ENCODE measurements at places on chromosomes 2 and 18.

DNA sequence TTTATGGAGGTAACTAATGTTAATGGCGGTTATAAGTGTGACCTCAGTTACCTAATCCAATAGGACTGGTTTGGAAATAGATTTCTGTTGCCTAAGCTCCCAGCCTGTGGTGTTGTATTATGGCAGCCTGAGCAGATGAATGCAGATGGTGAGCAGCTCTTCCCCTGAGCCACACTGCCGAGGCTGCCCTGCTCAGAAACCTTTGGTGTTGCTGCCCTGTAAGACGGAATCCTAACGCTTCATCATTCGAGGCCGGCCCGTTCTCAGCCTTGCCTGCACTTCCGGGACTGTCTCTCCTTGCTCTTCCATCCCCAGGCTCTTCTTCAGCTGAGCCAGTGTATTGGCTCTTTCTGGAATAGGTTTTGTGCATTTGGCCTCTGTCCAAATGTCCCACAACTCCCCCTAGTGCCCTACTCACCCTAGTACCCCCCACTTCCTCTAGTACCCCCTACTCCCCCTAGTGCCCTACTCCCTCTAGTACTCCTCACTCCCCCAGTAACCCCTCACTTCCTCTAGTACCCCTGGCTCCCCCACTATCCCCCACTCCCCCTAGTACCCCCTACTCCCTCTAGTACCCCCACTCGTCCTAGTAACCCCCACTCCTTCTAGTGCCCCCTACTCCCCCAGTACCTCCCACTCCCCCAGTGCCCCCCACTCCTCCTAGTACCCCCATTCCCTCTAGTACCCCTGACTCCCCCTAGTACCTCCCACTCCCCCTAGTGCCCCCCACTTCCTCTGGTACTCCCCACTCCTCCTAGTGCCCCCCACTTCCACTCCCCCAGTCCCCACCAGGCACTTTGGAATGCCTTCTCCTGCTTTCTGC, 106.0 kb upstream of the TAF1B start:
- DNase-seq = peak; percentile 74

- DNase-seq = no peak
These were observed 122.7 kb downstream of the VWC2L start for GRCh38 chr2:214533541-214533940.

DNA sequence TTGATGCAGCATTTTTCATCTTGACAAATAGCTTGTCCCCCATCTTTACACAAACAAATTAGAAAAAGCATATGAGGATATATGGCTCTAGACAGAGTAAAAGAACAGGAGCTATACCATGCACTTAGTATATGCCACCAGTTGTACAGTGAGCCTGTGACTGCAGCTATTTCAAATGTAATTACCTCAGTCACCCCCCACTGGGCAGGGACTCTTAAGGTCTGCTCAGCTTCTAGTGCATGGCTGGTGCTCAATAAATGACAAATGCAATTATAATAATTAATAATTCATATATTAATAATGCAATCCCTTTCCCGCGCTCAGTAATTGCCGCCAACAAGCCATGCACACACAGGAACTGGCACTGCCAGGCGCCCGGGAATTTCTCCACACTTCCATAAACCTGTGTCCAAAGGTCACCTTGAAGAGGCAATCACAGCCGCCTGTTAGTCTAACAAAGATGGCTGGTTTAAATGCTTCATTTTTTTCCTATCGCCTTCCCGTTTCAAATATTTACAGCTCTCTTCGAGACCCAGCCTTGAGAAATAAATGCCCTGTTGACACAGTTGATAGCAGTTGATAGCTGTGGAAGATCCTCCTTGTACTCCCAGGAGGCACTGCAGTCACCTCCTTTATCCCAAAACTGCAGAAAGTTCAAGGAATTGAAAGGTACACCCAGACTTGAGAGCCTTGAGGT, 156.6 kb downstream of the INO80D start:
- DNase-seq = no peak

DNA sequence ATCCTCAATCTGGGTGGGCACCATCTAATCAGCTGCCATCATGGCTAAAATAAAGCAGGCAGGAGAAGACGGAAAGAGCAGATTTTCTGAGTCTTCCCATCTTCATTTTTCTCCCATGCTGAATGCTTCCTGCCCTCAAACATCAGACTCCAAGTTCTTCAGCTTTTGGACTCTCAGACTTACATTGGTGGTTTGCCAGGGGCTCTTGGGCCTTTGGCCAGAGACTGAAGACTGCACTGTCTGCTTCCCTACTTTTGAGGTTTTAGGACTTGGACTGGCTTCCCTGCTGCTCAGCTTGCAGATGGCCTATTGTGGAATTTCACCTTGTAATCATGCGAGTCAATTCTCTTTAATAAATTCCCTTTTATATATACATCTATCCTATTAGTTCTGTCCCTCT, 36.6 kb downstream of the DIPK1C start:
- no peak for DNase-seq

DNA sequence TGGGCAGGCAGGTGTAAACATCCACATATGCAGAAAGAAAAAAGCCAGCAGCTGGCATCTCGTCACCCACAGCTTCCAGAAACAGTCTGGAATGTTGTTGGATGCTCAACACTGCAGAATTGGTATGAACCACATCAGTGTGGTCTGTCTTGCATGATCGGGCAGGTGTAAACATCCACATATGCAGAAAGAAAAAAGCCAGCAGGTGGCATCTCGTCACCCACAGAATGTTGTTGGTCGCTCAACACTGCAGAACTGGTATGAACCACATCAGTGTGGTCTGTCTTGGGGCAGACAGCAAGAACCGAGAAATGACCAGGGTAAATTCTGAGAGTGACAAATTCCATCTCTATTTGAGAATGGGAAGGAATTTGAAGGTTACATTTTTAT, 39.6 kb downstream of the DOCK10 start:
- DNase-seq = no peak

DNA sequence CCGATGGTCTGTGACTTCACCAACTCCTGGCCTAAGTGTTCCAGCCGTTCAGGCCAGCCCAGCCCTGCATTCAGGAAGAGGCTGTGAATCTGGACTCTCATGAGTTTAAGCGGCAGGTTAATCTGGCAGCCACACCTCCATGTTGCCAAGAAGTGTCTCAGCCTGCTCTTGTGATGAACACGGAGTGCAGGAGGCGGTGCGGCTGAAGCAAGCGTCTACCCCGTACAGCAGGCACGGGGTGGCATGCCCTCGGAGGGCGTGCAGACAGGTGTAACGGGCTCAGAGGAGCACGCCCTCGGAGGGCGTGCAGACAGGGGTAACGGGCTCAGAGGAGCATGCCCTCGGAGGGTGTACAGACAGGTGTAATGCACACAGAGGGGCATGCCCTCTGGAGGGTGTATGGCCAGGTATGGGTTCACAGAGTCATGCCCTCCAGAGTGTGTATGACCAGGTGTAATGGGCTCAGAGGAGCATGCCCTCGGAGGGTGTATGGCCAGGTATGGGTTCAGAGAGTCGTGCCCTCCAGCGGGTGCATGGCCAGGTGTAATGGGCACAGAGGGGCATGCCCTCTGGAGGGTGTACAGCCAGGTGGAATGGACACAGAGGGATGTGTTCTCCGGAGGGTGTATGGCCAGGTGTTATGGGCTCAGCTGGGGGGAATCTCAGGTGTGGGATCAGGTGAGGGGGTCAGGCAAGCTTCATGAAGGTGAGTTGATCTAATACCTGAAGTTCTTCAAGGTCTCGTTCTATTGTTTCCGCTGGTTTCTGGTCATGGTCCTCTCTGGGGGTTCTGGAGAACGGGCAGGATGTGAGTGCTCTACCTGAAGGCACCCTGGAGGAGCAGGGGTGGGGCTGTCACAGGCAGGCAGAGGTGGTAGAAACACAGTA, 22.6 kb downstream of the CROCC2 start:
- no peak for DNase-seq

- DNase-seq = no peak
These were observed 1345.8 kb upstream of the LRRTM1 start for GRCh38 chr2:81650048-81650971.

GRCh38 chr2:41865263-41865662, 182.6 kb upstream of the PKDCC start:
- no peak for DNase-seq

- no peak for DNase-seq
These were observed 429.6 kb downstream of the PID1 start for GRCh38 chr2:228841475-228841874.

GRCh38 chr18:39489431-39489830, 1923.8 kb upstream of the CELF4 start:
- DNase-seq = no peak

DNA sequence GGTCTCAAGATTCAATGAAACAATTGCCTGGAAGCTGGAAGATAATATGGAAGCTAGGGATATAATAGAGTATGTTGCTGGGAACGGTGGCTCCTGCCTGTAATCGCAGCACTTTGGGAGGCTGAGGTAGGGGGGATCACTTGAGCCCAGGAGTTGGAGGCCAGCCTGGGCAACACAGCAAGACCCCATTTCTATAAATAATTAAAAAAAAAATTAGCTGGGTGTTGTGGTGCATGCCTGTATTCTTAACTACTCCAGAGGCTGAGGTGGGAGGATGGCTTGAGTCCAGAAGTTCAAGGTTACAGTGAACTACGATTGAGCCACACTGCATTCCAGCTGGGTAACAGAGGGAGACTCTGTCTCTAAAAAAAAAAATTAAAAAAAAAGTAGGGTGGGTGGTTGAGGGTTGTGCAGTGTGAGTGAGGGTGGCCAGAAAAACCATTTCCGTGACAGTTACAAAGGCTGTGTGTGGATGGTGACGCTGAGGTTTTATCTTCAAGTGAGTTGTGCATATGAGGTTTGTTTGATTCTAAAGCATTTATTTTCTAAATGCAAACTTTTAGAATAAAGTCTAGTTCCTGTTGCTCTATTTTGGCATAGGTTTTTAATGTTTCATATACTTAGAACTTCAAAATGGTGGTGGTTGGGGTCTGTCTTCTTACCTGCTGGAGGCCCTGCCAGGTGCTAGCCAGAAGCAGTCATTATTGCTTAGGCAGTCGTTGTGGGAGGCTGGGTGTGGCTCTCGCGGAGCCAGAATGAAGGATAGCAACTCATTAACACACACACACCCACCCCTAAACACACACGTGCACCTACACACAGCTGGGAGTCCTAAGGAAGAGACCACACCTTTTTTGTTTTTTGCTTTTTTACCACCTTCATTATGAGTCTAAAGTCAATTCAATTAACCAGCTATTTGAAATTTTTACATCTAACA, 4.7 kb upstream of the IL1R2 start:
- DNase-seq = no peak

GRCh38 chr2:215839309-215839708, 174.0 kb downstream of the MREG start:
- no peak for DNase-seq

DNA sequence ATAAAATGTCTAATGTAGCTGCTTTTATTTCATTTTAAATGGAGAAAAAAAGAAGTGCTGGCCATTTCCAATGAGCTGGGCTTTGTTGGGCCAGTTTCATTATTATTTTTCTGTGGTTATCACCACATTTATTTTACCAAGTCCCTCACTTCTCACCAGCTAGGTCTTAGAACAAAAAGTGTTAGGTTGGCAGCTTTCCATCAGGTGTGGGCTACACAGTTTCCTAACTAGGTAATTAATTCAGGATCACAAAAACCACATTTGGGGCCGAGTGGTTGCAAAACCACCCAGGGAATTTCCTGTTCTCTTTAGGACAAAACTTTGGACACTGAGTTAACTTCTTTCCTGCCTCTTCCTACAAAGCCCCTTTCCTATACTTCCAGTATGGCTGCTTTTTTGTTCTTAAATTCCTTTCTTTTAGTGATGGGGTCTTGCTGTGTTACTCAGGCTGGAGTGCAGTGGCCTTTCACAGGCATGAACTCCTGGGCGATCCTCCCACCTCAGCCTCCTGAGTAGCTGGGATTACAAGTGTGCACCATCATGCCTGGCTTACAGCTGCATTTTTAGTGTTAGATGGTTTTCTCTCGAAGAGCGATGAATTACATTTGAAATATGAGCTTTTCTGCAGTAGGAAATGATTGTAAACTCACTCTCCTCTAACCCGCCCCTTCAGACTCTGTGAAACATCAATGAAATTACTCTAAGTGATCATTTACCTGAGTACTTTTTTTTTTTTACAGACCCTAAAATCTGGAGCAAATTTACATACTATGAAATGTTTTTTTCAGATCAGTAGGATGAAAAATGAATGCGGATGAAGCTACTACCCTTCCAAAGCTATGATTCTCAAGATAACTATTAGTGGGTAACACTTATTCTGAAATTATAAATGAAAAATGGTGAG, 2.6 kb upstream of the ZFP36L2 start:
- no peak for DNase-seq

- no peak for DNase-seq
These were observed 194.7 kb downstream of the UXS1 start for GRCh38 chr2:105999211-105999989.

DNA sequence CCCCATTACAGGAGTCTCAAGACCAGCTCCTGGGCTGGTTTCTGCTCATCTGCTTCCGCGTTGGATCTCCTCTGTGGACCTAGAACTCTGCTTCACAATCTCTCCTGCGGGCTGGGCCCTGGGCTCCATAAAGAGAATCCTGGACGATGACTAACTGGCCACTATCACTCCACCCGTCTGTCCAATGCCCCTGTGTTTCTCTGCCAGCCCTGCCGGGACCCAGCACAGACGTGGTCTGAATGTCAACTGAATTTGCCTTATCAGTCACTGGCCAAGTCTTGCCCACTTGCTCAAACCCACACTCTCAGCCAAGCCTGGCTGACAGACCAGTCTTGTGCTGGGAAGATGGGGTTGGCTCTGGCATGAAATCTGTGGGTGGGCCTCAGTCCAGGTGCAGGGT, 17.4 kb downstream of the KIF3C start:
- no peak for DNase-seq

GRCh38 chr2:23988371-23988770, 21.5 kb upstream of the MFSD2B start:
- peak; percentile 43 for DNase-seq

GRCh38 chr2:102154946-102155702, 12.6 kb downstream of the IL1R1 start:
- no peak for DNase-seq

DNA sequence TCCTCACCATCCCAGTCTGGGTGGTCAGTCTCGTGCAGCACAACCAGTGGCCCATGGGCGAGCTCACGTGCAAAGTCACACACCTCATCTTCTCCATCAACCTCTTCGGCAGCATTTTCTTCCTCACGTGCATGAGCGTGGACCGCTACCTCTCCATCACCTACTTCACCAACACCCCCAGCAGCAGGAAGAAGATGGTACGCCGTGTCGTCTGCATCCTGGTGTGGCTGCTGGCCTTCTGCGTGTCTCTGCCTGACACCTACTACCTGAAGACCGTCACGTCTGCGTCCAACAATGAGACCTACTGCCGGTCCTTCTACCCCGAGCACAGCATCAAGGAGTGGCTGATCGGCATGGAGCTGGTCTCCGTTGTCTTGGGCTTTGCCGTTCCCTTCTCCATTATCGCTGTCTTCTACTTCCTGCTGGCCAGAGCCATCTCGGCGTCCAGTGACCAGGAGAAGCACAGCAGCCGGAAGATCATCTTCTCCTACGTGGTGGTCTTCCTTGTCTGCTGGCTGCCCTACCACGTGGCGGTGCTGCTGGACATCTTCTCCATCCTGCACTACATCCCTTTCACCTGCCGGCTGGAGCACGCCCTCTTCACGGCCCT, 11.2 kb downstream of the ACKR3 start:
- DNase-seq = no peak

GRCh38 chr2:86229221-86229620, 30.0 kb downstream of the MRPL35 start:
- no peak for DNase-seq

All from GM13976 (cell line).